Nucleus accumbens (tissue), 56 donors: ENCODE measurements at places on chromosomes 16 and 17.

DNA sequence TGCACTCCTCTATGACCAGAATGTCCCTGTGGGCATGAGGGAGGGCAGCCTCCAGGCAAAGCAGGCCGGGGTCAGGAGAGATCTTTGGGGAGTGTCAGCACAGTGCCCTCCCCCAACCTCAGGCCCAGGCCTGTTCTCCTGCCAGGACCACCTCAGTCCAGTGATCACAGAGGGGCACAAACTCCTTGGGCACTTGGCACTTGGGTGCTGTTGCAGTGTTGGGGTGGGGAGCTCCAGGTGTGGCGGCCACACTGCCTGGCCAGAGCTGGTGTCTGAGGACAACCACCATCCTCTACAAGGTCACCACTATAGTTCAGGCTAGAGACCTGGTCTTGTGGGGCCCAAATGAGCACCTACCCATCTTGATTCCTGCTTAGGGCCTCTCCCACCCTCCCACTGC is 37.2 kb downstream of the SMPD3 start:
- DNase-seq, result no peak

- no peak for DNase-seq
These were observed 5.9 kb upstream of the CAPN15 start for GRCh38 chr16:521381-522210.

GRCh38 chr17:2357237-2357636 is 19.9 kb downstream of the SGSM2 start:
- no peak for DNase-seq

GRCh38 chr17:81515530-81516041 is 3.0 kb upstream of the ACTG1 start:
- no peak for DNase-seq

- no peak for DNase-seq
These were observed 4.2 kb upstream of the C17orf107 start for GRCh38 chr17:4895121-4895520.

DNA sequence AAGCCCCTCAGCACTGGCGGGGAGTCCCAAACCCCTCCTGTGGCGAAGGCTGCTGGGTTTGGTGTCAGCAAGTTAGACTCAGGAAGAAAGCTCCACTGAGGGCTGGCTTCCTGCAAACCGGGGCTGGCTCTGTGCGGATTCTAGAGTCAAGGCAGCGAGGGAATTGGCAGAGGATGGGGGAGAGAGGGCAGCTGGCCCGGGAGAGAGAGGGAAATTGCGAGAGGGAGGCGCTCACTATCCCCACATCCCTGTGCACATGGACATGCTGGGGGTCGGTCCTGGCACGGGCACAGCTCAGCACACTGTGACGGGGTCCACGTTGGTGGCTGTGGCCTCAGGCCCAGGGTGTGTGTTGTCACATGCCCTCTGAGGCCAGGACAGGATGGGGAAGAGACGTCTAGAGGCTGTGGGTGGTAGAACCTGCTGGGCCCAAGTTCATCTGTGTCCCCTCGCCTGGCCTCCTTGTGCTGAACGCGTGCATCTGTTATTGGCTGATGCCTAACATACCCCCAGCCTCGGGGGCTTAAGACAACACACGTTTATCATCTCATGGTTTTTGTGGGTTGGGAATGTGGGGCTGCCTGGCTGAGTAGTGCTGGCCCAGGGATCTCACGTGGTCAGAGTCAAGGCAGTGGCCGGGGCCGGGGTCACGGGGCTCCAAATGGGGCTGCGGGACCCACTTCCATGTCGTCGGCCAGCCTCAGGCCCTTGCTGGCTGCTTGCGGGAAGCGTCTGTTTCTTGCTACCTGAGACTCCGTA is 16.7 kb upstream of the JPH3 start:
- no peak for DNase-seq

DNA sequence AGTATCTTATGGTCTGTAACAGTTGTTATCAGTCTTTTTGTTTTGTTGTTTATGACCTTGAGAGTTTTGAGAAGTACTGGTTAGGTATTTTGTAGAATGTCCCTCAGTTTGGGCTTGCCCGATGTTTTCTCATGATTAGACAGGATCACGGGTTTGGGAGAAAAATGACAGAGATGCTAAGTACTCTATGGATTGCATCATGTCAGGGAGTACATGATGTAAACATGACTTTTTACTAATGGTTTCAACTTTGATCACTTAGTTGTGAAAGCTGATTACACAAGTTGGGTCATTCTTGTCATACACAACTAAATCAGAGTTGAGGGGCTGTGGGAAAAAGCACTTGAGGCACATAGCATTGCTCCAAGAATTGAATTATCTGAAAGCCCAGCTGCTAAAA is 94.7 kb upstream of the SIAH1 start:
- DNase-seq, result no peak

GRCh38 chr16:86881118-86881510 is 302.8 kb downstream of the FOXL1 start:
- no peak for DNase-seq

- no peak for DNase-seq
These were observed 38.9 kb upstream of the PLCG2 start for GRCh38 chr16:81740169-81740568.

DNA sequence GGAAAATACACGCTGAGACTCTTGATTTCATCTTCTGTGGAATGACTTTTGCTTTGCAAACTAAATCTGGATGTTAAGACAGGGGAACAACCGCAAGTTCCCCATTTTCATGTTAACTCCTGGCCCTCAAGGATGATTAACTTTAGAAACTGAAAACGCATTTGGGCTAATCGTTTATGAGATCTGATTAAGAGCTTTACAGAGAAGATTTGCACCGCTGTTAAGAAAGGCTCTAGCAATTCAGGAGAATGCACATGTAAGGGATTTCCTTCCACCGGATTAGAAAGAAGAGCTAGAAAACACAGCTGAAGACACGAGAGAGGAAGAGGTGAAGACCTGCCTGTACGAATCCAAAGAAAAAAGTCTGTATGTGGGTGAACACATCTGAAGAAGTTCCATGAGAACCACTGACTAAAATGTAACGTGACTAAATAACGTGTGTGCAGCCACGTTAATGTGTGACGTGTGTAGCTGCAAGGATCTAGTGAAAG is 106.4 kb downstream of the YPEL2 start:
- no peak for DNase-seq

- DNase-seq, result no peak
These were observed 106.3 kb downstream of the RPTOR start for GRCh38 chr17:80650751-80651518.

GRCh38 chr17:5286846-5287245 is 4.8 kb downstream of the RABEP1 start:
- DNase-seq, result no peak

DNA sequence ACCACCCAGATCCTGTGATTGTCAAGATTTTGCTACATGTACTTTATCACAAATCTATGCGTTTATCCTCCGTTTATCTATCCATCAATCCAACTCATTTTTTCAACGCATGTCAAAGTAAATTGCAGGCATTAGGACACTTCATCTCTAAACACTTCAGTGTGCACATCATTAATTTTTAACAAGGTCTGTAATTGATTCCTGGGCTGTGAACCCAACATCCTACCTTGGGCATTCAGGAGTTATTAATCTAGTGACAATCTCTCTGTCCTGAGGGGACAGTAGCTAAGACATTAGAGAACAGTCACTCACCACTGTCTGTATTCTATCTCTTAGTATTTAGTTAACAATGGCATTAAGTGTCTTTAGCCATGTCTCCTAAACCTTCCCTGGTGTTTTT is 264.7 kb downstream of the SOX9 start:
- no peak for DNase-seq

GRCh38 chr17:34095106-34095505 is 160.0 kb upstream of the CCL2 start:
- no peak for DNase-seq

- DNase-seq, result no peak
These were observed 3.4 kb upstream of the CD300C start for GRCh38 chr17:74549343-74549742.

DNA sequence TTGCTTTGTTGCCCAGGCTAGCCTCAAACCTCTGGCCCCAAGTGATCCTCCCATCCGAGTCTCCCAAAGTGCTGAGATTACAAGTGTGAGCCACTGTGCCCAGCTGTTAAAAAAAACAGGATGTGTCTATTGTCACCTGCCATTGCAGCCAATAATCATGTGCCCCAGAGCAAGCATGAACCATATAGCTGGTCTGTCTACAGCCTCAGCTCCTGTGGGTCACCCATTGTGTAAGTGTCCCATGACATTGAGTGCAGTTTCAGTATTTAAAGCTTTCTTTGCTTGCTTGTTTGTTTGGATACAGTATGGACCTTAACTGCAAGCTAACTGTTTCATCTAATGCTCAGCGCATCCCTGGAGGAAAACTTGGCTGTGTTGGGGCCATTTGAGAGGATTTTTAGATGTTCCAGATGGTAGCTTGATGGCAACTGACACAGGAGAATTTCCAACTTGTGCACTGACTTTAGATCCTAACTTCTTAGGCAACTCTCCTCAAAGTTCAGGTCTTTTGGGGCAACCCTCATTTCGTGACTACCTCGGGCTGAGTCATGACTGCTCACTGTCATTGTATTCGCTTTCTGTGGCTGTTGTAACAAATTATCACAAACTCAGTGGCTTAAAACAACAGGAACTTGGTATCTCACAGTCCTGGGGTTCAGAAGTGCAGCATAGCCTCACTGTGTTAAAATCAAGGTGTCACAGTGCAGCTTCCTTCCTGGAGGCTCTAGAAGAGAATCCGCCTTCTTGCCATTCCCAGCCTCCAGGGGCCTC is 30.3 kb upstream of the ADORA2B start:
- no peak for DNase-seq

- no peak for DNase-seq
These were observed 211.5 kb downstream of the AXIN2 start for GRCh38 chr17:65349916-65350315.

DNA sequence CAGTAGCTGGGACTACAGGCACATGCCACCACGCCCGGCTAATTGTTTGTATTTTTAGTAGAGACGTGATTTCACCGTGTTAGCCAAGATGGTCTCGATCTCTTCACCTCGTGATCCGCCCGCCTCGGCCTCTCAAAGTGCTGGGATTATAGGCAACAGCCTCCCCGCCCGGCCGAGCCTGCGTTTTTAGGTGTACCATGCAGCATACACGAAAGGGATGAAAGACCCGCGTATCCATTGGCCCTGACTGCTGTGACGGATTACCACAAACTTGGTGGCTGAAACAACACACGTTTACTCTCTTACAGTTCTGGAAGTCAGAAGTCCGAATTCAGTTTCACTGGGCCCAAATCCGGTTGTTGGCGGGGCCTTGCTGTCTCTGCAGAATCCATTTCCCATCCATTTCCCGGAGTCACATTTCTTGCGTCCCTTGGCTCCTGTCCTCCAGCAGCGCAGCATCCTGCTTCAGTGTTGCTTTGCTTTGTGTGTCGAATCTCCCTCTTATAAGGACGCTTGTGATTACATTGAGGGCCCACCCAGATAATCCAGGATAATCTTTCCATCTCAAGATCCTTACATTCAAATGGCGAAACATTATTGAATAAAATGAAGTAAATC is 8.3 kb upstream of the GUCY2D start:
- DNase-seq, result no peak

DNA sequence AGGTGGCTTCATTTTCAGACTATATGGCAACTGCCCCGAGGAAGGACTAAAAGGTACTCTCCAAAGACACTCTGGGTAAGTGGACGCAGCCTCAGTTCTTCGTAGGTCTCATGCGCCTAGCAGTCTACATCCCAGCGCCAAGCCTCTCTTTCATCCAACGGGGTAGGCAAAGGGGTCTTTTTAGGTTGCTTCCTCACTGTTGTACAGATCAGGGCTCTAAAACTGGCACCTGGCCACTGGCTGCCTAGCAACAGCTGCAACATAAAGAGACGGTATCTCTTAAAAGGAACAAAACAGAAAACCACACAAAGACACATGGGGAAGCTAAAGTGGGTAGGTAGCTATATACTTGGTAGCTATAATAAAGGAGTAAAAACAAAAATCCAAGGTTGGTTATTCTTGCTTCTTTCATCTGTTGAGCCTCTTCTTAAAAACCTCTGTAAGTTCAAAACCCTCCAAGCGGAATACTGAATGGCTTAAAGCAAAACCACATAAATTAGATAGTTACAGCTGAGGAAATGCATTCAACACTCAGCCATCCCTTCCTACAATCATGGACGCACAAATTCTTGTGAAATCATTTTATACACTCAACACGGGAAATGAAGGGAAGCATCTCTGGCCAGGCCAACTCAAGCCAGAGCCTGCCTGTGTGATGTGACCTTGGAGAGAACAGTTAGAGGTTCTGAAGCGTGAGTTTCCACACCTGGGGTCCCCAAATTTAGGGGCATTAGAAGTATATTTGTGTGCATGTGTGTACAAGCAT is 22.7 kb downstream of the CYTH1 start:
- DNase-seq, result no peak

GRCh38 chr16:52293204-52293603 is 253.7 kb downstream of the TOX3 start:
- no peak for DNase-seq

GRCh38 chr17:28747051-28747691 is 3.4 kb downstream of the TRAF4 start:
- peak; percentile 69 for DNase-seq

GRCh38 chr17:27239046-27239445 is 54.9 kb upstream of the WSB1 start:
- DNase-seq, result no peak

- no peak for DNase-seq
These were observed 167.7 kb downstream of the IRX3 start for GRCh38 chr16:54118846-54119245.

DNA sequence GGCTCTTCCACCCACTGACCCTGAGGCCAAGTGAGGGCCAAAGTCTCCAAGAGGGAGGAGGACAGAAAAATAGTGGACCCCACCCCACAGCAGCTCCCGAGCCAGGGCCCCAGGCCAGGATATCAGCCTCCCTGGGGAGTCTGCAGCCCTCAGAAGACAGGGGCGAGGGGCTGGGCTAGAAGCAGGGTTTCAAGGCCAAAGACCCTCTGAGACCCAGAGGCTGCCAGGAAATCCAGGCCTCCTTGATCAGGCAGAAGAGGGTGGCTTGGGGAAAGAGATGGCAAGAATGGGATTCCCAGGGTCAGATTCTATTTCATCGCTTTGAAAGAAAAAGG is 156.1 kb downstream of the ZNF423 start:
- no peak for DNase-seq

- DNase-seq, result no peak
These were observed 577.0 kb upstream of the CDH11 start for GRCh38 chr16:65698791-65699321.

DNA sequence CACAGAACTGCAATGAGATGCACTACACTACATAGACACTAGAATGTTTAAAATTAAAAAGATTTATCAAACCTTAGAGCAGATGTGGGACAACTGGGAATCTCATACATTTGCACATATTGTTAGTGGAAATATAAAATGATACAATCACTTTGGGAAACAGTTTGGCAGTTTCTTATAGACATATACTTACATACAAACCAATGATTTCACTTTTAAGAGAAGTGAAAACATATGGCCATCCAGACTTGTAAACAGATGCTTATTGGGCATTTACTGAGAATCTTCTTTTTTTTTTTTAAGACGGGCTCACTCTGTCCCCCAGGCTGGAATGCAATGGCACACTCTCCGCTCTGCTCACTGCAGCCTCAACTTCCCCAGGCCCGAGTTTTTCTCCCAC is 50.1 kb downstream of the AXIN2 start:
- no peak for DNase-seq

DNA sequence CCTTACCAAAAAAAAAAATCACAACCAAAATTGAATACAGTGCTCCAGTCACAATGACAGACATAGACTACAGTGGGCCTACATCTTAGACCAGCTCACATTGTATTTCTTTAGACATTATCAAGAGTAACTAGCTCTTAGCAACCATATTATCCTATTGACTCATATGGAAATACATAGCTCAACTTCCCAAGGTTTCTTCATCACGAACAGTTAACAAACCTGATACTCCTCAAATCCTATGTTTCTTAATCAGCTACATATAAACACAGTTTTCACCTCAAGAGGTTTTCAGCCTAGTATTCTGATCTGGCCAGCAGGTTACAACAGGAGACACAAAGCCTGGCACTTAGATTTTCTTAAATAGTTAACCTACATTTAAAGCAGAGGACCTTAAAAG is 29.7 kb downstream of the CMC2 start:
- no peak for DNase-seq
